Stimulated activated CD8-positive, alpha-beta memory T cell treated with anti-CD3 and anti-CD28 coated beads, Interleukin-4, amount 100 ng/mL, for 48 hours (primary cell): ENCODE measurements at places on chromosomes 16 and 17.

DNA sequence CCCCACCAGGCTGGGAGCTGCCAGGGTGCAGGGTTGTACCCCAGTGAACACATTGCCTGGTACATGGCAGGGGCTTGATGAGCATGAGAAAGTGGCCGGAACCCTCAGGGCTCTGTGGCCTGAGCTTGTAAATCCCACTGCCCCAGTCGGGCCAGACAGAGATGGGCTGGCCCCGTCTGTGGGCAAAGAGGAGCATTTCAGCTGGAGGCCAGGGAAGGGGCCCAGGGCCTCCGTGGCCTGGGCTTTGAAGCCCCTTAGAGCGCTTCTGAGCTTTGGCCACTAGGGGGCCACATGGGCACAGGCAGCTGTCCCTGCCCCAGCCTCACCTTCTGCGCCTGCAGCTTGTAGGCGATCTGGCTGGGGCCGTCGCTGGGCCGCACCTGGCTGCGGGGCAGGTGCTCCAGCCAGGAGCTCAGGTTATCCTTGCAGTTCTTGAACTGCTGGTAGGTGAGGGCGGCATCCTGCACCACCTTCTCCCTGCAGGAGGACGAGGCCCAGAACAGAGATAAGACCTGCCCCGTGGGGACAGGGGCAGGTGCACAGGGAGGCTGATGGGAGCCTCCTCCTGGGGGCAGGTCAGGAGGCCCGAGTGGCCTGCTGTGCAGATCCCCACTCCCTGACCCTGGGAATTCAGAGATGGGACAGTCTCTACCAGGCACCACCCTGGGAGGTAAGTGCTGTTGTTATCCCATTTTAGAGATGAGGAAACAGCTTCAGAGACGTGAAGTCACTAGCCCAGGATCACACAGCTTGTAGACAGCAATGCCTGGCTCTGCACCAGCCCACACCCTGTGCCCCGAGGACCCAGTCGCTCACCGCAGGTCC, 12.8 kb downstream of the EVPL start:
- DNase-seq: peak; percentile 86

- no peak for DNase-seq
Observed at GRCh38 chr17:50263331-50264262, 10.7 kb upstream of the TMEM92 start.

- DNase-seq: no peak
Observed at GRCh38 chr16:2828876-2829430, 1.1 kb upstream of the ZG16B start.

DNA sequence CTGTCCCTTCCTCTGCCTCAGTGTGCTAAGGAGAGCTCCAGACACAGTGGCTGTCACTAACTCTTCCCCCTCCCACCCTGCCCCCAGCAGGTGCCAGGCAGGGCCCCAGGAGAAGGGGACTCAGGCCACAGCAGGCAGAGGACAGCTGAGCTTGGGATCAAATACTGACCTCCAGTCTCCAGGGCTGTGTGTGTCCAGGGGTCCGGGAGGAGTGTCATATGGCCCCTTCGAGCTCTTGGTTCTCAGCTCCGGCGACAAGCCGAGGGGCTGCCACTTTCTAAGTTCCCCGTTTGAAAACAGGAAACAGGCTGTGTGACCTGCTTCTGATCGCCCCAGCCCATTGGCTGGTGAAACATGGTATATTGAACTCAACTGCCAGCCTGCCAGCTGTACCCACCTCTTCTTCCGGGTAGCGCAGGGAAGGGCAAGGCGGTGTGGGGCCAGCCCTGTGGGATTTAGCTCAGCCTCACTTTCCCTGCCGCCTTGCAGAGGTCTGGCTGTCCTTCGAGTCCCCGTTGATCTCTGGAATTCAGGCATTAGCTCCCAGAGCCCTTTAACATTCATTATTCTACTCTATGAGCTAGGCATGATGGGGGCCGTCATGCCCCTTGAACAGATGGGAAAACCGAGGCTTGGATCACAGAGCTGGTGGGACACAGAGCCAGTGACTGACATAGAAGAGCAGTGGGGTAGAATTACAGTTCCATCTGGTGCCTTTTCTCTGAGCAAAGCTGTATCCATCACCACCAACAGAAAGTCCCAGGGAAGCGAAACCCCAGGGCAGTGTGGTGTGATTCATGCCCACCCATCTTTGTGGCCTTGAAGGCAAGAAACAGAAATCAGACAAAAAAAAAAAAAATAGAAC, at the start of gene SNX20:
Gene SNX20, minus strand, starts transcription at position 292 of the 865 bp plus-strand sequence. CDS start 3,786 bp downstream, outside the sequence.
- peak; percentile 69 for DNase-seq

DNA sequence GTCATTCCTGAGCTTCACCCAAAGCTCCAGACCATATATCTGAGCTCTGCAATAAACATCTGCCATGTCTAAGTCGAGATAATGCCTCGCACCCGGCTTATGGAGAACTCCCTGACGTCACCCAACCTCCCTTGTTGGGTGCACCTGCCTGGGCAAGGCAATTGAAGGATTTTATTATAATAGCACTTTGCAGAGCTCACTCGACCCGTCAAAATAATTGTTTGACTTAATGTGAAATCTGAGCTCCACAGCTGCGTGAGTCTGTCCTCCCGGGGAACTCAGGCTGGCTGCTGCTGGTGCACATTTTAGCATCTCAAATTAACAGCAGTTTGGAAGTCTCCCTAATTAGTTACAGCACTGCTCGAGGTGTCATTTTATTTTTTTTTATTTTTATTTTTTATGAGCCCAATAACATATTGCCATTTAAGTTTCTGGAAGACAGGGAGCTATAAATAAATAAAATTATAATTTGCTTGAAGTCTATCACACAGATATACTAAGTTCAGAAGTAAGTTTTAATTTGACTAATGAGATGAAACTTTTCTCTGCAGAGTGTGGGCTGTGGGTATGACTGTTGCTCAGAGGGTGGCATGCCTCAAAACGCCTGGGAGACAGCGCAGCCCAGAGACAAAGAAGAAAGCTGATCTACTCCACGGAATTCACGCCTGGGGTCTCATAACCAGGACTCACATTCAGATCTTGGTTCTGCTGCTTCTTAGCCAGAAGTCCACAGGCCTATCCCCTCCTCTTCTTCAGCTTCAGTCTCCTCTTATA, 401.4 kb upstream of the C16orf82 start:
- peak; percentile 48 for DNase-seq

- DNase-seq: no peak
Observed at GRCh38 chr17:60750640-60751039, 73.0 kb downstream of the BCAS3 start.

- no peak for DNase-seq
Observed at GRCh38 chr17:78576389-78577112, 645 bp downstream of the DNAH17 start.

GRCh38 chr17:54899721-54900456, 763 bp upstream of the TOM1L1 start:
- DNase-seq: no peak

DNA sequence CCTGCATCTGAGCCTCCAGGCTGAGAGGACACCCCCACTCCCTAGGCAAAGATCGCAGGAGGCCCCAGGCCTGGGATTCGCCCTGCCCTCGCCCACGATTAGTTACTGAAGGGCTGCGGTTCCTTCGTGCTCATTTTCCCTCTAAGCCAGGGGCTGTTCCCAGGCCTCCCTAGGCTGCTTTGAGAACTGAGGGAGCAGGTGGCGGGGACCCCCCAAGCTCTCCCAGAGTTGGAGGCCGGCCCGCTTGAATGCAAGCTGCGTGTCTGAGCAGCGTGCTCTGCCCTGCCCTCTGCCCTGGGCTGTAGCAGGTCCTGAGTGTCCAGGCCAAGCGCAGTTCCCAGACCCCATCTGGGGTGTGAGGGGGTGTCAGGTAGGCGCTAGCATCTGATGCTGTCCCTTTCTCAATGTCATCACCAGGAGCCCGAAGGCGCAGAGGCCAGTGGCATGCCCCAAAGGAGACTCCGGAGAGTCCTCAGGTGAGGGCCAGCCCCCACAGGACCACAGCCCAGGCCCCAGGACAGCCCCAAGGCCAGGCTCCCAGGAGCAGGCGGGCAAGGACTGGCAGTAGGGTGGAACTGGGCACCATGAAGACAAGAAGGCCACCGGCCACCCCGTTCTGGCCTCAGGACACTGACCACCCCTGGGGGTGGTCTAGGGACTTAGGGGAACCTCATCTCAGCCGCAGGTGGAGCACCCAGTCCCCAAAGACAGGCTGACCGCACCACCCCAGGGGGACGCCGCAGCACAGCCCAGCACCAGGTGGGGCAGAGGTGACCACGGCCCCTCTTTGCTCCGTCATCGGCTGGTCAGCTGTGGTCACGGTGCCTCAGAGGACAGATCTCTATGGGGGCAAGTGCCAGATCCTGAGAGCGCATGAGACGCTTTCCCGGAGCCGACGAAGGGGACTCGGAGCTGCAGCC, 14.6 kb downstream of the ENDOV start:
- DNase-seq: no peak

DNA sequence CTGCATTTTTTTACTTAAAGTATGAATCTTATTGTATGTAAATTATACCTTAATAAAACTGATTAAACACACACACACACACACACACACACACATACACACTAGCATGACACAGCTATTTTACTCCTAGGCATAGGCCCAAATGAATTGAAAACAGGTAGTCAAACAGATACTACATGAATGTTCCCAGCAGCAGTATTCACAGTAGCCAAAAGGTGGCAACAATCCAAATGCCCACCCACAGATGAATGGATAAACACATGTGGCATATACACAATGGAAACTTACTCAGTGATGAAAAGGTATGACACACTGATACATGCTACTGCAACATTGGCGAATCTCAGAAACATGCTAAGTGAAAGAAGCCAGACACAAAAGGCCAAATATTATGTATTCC, 223.5 kb downstream of the CYB561 start:
- DNase-seq: peak; percentile 33

- DNase-seq: no peak
Observed at GRCh38 chr16:72609933-72610332, 438.0 kb upstream of the PMFBP1 start.

GRCh38 chr17:45225964-45226530, 4.4 kb downstream of the FMNL1 start:
- DNase-seq: peak; percentile 97

DNA sequence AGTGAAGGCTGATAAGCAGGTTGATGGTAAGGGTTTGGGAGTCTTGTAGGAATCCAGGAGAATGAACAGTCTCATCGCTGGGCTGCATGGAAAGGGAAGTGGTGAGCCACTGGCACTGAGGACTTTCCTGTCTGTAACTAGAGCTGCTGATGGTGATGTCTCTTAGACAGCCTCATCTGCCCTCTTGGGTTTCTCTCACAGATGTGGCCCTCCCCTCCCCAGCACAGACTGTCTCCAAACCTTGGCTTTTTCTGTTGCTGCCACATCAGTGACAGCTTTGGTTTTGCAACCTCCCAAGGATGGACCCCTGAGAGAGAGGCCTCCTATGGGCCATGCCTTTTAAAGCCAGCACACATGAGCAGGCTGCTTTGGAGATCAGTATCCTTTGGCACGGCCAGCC, 16.9 kb downstream of the PLCG2 start:
- DNase-seq: no peak

DNA sequence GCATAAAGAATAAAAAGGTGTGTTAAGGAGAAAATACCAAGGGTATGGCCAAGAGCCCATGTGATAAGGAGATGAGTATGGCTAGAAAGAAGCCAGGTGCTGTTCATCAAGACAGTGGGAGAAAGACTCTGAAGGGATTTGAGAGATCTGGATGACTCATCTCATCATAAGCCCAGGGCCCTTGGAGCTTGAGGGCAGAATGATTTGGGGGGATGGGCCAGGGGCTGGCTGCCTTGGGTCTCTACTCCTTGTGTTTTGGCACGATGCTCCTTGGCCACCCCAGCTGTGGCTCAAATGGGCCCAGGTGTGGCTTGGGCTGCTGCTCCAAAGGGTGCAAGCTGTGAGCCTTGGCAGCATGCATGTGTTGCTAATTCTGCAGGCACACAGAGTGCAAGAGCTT, 14.5 kb upstream of the TNFRSF13B start:
- no peak for DNase-seq

- DNase-seq: no peak
Observed at GRCh38 chr17:3622977-3623594, 13.0 kb downstream of the SHPK start.

DNA sequence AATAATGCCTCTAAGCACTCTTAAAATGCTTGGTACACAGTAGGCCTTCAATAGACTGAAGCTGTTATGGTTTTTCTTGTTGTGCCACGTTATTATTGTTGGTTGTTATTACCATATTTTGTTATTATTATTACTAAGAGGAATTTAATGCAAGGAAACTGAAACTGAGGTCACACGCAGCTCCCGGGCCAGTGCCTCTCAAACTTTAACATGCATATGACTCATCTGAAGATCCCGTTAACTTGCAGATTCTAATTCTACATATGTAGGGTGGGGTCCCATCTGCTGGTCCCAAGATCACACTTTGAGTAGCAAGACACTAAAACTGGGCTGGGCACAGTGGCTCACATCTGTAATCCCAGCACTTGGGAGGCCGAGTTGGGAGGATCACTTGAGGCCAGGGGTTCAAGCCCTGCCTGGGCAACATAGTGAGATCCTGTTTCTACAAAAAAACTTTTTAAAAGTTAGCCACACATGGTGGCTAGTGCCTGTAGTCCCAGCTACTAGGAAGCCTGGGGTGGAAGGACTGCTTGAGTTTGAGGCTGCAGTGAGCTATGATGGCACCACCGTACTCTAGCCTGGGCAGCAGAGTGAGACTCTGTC, 888 bp downstream of the ACSM5 start:
- DNase-seq: no peak

DNA sequence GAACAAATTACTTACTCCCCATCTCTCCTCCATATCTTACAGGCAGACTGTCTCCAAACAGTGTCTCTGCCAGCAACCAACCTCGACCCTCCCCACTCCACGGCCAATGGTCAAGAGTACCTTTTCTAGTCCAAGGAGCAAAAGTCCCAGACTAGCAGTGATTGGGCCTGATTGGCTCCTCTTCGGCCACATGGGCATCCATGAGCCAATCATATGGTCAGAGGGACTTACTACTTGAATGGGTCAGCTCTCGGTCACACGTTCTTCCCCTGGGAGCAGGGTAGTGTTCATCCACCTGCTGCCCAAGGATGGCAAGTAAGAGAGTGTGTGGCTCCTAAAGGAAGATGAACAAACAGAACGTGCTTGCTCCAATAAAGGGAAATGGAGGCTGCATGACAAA, 84.6 kb downstream of the C16orf78 start:
- peak; percentile 4 for DNase-seq

DNA sequence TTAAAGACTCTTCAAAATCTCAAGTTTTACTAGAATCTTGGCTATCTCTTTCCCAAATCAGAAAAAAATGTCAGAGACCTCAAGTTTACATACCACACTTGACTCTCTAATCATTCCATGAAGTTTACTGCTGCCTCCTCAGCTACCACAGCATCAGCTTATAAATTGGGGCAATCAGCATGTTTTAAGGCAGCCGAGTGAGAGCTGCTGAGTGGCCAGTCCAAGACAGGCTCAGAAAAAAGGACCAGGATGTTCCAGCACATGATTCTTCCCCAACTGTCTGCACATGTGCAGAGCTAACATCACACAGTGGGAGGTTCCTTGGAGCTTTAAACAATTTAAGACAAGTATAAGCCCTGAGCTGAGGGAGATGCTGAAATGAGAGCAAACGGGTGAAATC, 140.6 kb upstream of the NUDT7 start:
- no peak for DNase-seq

- no peak for DNase-seq
Observed at GRCh38 chr16:286491-287297, 3.7 kb downstream of the PDIA2 start.
